ENCODE measurements at places on chromosomes 4 and X.

- DNase-seq = no peak
Observed at GRCh38 chr4:154998284-154998683, 210.2 kb upstream of the NPY2R start.

- DNase-seq = no peak
Observed at GRCh38 chrX:9788911-9789310, 2.7 kb downstream of the SHROOM2 start.

GRCh38 chr4:85086721-85087120, 120.2 kb upstream of the WDFY3 start:
- DNase-seq = no peak

- DNase-seq = no peak
Observed at GRCh38 chr4:153294631-153295030, 49.9 kb upstream of the MND1 start.

- DNase-seq = no peak
Observed at GRCh38 chr4:74385386-74385785, 20.4 kb downstream of the EREG start.

Measured in memory B cell (primary cell).